AG04449 (cell line): ENCODE measurements at places on chromosomes 2 and 18.
A peak's percentile ranks its signal among the peaks of the same experiment; 100 is the strongest.

DNA sequence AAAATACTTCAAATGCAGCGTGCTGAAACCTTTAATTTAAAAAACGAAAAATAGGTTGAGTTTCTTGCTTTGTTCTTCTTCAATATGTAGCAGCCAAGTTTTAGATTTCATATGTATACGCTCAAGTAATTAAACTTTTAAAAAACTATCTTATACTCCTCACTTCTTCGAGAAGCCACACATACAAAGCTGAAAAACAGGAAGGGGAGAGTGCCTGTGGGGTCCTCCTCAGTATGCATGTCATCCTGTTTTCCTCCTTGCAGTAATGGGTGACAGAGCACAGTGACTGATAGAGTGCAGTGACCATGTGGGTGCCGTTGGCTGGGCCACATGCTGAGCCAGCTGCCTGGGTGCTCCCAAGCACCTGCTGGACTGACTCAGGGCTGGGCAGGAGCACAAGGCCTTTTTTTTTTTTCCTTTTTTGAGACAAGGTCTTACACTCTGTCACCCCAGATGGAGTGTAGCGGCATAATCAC lies 33.3 kb downstream of the UXS1 start:
- no peak for DNase-seq

DNA sequence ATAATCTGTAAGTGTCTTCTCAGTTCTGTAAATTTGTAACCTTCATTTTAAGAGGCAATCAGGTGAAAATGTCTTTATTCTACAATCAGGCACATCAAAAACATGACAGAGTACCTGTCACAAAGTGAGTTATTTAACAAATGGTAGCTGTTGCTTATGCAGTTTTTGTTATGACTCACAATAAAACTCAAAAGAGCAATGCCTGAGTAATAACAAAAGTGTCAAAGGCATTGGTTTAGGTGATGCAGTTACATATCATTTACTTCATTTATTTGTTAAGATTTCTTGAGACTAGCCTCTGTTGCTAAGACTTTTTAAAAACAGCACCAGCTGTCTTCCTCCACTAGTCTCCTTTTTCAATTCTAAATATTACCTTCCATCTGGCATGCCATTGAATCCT lies 177.8 kb downstream of the KIAA1328 start:
- DNase-seq = no peak

DNA sequence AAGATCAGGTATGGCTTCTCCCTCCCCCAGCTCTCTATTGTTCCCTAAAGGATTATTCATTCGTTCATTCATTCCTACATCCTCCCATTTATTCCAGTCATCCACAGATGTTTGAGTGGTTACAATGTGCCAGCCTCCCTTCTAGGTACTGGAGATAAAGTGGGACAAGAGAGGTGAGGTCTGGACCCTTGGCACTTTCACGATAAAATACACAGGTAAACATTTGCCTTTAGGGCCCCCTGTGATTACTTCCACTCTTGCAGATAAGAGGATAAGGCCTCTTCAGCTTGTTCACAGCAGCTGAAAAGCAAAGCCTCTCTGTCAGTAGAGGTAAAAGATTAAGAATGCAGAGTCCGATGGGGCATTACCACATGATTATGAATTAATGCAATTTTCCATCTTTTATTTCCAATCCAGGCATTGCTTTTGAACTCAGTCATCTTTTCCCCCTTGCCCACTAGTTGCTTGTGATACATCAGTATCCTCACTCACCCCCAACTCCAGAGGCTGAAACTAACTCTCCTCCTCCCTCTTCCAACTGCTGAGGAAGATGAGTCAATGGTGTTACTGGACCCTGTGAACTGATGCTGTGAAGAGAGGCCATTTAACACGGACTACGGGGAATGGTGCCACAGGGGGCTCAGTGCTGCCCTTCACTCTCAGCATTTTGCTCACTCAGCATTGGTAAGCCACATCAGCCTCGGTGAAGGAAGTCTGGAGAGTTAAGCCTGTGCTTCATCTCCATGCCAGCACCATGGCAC lies 1.1 kb upstream of the DPP4 start:
- no peak for DNase-seq

GRCh38 chr18:33593261-33593660 lies 15.2 kb downstream of the ASXL3 start:
- DNase-seq = no peak

DNA sequence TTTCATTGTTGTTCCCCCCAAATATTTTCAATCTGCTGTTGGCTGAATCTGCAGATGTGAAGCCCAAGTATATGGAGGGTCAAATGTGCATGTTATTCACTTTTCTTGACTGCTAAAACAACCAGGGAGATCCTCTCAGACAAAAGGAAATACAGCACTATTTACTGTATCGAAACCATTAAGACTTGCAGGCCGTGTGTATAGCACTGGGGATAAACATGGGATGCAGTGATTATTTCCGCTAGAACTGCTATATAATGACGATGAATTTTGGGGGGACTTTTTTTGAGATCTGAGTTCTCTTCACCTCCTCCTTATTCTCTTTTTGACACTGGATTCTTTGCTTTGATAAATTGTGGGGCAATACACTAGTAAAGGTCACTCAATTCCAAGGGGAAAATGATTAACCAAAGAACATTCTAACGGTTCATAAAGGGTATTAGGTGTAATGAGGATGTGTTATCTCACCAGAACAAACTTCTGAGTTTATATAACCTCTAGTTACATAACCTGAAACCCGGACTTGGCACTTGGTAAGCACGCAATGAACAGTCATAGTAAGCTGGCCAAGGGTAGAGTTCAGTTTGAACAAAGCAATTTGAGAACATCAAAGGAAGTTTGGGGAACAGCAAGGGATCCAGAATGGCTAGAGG lies 3.5 kb upstream of the UGT1A1 start:
- no peak for DNase-seq

- DNase-seq = no peak
Observed at GRCh38 chr2:172376016-172376415, 51.4 kb upstream of the ITGA6 start.

- peak; percentile 81 for DNase-seq
Observed at GRCh38 chr2:65320042-65320725, 92.6 kb downstream of the ACTR2 start.

- peak; percentile 9 for DNase-seq
Observed at GRCh38 chr2:56132138-56132537, 51.7 kb upstream of the CCDC85A start.

DNA sequence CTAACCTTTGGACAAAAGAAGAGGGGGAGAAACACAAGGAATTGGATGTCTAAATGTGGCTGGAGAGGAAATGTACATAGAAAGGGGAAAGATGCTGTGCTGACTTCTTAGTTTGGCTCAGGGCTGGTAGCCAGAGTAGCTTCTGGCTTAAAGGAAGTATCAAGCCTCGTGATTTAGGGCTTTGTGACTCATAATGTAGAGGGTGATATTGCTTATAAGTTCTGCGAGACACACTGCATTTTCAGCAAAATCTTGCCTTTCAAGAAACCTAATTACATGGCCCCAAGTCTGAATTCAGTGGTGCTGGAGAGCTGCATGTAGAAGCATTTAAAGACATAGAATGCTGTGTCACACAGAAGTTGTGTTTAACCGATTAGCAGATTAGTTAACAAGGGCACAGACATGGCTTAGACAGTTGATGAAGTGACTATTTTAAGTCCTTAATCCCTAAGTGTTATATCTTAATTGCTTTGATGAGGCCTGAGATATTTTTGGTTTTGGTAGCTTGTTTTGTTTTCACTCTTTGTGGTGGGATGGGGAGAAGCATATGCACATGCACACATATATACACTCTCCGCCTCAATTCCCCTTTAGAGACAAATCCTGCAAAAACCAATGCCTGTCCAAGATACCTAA lies 66.4 kb downstream of the EPAS1 start:
- peak; percentile 21 for DNase-seq
